DMS79 (cell line): ENCODE measurements at places on chromosomes 12 and 14.
A peak's percentile ranks its signal among the peaks of the same experiment; 100 is the strongest.

DNA sequence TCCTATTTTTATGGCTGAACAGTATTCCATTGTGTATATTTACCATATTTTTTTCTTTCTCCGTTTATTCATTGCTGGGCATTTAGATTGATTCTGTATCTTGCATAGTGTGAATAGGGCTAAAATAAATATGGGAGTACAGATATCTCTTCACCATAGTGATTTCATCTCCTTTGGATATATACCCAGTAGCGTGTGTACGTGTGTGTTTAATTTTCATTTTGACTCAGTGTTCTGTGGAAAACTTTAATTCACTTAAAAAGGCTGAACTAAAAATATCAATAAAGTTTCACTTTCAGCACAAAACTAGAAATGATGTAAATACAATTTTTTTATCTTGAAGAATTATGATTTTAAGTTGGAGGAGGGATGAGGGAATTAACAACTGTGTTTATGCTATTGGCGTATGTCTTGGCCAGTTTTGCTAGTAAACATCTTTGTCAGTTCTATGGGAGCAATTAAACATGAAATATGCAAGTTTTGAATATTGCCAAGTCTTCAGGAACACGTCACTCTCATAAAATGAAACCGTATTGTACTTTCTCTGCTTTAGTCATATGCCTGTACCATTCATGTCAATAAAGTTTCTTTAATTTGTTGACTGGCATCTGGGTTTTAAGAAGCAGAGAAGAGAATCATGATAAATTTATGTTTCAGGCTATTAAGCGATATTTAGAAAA lies 99.8 kb downstream of the PTGER2 start:
- no peak for DNase-seq

- DNase-seq, result no peak
Measured at GRCh38 chr12:123491056-123491455, 33.1 kb downstream of the SNRNP35 start.

GRCh38 chr12:116244001-116244400 lies 33.5 kb downstream of the MED13L start:
- peak; percentile 34 for DNase-seq

DNA sequence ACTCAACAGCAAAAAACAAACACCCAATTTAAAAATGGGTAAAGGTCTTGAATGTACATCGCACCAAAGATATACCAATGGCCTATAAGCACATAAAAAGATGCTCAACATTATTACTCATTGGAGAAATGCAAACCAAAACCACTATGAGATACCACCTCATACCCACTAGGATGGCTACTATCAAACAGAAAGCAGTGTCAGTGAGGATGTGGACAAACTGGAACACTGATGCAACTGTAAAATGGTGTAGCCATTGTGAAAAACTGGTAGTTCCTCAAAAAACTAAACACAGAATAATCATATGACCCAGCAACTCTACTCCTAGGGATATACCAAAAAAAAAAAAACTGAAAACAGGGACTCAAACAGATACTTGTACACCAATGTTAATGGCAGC lies 49.3 kb downstream of the CDK17 start:
- DNase-seq, result no peak

- DNase-seq, result no peak
Measured at GRCh38 chr12:41142376-41142775, 45.7 kb upstream of the PDZRN4 start.

GRCh38 chr12:10175846-10176636 lies 2.8 kb upstream of the TMEM52B start:
- no peak for DNase-seq

DNA sequence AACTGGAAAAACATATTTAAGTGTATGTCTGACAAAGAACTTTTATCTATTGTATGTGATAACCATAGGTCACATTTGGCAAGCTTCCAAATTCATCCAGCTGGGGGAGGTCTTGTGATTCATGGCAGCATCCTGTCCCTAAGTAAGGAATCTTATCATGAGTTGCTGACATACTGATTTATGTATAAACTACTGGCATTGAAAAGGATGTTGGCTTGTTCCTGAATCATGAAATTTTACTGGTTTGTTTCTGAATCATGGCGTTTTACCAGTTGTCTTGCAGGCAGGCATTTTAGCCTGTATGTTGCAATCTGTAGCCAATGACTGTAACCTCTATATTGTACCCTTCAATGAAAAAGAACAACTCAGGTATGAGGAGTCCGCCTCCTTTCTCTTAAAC lies 244.8 kb downstream of the IPO8 start:
- no peak for DNase-seq

DNA sequence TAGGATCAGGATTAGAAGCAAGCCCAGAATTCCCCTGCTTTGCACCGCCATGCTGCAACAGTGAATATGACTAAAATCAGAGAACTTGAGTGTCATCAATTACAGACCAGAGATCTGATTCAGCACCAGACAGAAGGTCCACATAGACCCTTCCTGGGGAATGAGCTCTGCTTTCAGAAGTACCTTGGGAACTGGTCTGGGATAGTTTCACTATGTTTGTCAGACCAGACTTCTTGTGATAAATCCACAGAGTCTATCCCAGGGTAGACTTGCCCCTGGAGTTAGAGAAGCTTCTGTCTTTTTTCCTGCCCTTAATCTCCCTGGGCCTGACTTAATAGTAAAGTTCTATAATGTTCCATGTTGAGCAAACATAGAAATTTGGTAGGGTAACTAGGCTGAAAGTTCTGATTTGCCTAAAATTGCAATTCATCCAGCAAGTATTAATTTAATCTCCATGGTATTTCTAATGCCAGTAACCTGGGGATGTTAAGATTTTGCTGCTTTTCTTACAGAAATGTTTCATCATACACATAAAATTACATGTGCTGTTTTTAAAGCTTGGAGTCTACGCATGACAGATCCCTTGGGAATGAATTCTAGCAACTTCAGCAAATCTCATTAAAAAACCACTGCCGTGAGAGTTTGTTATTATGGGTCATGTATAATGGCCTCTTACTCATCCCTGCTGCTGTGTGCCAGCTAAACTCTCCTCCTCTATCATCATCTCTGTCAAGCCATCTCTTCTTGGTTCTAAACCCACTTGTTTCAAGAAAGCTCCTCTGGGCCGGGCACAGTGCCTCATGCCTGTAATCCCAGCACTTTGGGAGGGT lies 61.3 kb upstream of the METAP2 start:
- no peak for DNase-seq

DNA sequence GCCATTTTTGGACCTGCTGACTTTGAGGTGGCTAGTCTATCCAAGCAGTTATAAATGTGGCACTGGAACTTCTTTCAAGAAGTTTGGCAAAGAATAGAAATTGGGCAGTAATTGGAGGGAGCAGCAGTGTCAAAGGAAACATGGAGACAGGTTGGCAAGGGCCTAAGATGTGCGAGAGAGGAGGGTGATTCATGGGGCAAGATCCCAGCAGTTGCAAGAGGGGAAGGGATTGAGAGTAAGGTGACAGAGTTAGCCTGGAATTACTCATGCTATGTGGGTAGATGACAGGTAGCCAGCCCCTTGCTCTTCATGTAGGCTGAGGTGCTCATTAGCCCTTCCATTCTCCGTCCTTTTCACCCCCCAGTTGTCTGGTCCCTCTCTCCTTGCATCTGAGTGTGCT lies 42.2 kb downstream of the FBXL14 start:
- DNase-seq, result no peak

DNA sequence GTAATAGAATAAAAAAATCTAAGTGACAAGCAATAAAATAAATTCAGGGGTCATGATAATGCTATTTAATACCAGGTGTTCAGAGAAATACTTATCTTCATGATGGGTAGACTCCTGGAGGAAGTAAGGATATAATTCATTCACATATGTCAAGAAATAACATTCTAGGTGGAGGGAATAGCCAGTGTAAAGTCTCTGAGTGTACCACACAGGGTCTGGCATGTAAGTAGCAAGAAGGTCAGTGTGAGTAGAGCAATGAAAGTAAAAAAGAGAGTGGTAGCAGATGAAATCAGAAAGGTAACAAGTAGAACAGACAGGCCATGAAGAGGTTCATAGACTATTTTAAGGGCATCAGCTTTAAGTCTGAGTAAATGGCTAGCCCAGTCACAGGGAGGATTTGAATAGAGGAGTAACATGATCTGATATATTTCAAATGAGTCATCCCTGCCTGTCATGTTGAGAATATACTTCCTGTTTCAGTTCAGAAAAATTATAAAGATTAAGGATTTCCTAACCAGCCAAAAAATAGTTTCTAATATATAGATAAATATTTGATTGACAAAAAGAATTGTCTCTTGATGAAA lies 519.9 kb downstream of the C12orf50 start:
- DNase-seq, result no peak

DNA sequence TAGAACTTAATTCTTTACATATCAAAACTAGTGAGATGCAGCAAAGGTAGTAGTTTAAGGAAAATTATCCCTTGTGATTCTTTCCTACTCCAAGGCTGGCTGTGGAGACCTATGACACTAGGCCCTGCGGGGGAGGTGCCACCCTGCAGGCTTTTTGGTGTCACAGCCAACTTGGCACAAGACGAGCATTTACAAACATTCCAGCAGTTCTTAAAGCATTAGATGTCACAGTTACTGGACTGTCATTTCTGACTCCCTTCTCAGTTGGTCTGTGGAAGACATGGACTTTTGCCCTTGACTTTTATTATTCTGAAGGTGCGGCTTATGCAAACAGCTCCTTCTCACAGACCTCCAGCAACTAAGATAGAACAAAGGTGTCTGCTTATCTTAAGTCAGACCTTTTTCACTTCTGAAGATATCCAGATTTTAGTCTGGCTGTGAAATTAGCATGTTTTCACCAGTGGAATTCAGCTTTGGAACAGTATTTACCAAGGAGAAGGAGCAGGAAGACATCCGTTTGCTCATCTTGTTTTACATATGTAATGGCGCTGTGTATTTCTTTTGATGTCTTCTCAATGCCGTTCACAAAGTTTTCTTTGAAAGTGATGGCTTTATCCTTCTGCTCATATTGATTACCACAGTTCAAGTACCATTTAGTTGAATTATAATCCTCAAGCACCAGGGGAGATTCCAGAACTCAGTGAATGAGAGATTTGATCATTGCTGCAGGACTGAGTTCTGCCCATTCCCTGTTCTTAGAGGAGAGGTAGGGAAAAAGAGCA lies 17.9 kb downstream of the SRGAP1 start:
- DNase-seq, result no peak

DNA sequence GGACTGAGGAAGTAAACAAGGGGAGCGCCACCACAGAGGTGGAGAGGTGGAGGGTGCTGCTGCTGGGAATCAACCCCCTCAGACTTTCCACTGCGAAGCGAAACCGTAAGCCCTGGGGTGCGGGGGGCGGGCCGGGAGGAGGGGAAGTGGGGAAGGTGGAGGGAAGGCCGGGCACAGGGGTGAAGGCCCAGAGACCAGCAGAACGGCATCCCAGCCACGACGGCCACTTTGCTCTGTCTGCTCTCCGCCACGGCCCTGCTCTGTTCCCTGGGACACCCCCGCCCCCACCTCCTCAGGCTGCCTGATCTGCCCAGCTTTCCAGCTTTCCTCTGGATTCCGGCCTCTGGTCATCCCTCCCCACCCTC lies at the start of gene LAG3:
LAG3 (plus strand) TSS at position 190 of the 365 bp plus-strand sequence. CDS start 333 bp downstream, outside the sequence.
- DNase-seq, result no peak

GRCh38 chr12:90828621-90829020 lies 126.4 kb downstream of the CCER1 start:
- DNase-seq, result no peak

DNA sequence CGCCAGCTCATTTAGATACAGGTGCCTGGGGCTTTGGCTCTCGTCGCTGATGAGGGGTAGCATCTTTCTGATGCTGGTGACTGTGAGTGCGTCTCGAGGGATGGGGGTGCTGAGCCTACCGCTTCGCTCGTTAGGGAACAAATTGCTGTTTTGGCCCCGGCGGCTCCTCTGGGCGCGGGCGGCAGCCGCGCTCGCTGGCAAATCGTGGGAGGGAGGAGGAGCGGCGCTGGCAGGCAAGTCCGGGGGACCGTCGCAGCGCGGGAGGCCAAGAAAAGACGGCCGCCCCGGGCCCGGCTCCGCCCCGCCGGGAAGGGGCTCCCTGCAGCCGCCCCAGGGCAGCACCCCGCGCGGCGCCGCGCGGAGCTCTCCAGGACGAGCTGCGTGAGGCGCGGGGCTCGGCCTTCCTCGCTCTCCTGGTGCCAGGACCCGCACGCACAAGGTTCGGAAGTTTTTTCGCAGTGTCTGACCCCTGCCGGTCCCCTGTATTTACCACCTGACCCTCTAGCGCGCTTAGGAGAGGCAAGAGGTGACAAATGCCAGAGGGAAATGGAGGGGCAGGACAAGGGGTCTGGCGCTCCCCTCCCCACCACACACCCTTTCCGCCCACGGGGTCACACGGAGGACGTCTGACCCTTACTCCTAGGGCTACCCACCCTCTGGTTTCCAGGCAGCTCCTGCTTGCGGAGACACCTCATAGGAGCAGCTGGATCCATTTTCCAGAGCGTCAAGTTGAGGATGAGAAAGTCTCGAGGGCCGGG lies 899 bp upstream of the KCNH3 start:
- no peak for DNase-seq

DNA sequence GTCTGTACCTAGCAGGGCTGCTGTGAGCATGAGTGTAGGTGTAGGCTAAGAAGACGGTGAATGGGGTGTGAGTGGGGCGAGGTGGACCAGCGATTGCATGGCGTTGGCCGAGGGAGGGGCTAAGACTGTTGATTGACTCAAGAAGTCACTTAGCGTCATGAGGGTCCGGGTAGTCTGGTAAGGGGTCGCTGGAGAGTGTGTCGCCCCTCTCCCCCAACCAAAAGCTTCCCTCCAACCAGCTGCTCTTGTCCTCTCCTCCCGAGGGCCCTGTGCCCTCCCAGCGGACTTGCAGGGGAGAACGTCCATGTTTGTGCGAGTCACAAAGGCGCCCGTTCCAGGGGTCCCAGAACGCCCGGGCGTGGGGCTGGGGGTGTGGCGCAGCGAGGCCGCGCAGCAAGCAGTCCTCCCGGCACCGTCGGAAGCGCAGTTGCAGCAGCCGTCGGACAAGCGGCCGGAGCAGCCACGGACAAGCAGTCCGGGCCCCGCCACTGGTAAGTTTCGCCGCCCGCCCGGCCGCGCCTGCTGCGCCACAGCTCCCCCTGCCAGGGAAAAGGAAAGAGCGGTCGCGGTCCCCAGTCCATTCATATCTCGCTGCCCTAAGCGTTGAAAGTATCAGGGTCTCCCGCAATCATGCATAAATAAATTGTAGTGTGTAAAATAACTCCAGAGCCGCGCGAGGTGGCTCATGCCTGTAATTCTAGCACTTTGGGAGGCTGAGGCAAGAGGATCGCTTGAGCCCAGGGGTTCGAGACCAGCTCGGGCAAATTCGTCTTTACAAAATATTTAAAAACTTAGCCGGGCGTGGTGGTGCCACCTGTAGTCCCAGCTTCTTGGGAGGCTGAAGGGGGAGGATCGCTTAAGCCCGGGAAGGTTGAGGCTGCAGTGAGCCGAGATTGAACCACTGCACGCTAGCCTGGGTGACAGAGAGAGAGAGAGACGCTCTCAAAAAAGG lies at the start of gene CCDC63:
CCDC63 (plus strand) TSS at position 373 of the 952 bp plus-strand sequence. CDS start 5,968 bp downstream, outside the sequence.
- no peak for DNase-seq

- peak; percentile 87 for DNase-seq
Measured at GRCh38 chr14:69635981-69636639, 24.7 kb downstream of the SUSD6 start.

DNA sequence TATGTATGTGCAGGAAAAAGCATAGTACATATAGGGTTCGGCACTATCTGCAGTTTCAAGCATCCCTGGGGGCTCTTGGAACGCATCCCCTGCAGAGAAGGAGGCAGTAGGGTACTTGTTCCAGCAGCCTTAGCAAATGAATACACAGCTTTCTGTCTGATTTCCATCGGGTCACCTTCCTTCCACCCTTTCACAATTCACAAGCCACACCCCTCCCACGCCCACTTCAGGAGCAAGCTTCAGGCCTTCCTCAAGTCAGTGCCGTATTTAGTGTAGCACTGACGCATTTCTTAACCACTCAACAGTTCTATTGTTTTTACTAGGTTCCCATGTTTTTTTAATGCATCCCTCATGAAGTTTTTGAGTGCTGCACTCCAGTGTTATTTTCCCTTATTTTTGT lies 64.2 kb downstream of the CLMN start:
- peak; percentile 95 for DNase-seq
